M059J (cell line): ENCODE measurements at places on chromosomes 5 and 9. TPM values are rescaled to one million over a fixed set of nuclear protein-coding genes. Genes with fewer than 3 reads are reported as not detected.
A peak's percentile ranks its signal among the peaks of the same experiment; 100 is the strongest.

SPATA31A3 gene
- total RNA-seq: not detected in 2 replicates

ORM2 gene
- not detected in 2 replicates for total RNA-seq

GCNT4 gene
- total RNA-seq: 0.79 and 1.2 TPM in 2 replicates

C9 gene
- not detected in 2 replicates for total RNA-seq

- DNase-seq: peak; percentile 5
Measured at GRCh38 chr5:108079753-108080152, 302.1 kb downstream of the FBXL17 start.

DNA sequence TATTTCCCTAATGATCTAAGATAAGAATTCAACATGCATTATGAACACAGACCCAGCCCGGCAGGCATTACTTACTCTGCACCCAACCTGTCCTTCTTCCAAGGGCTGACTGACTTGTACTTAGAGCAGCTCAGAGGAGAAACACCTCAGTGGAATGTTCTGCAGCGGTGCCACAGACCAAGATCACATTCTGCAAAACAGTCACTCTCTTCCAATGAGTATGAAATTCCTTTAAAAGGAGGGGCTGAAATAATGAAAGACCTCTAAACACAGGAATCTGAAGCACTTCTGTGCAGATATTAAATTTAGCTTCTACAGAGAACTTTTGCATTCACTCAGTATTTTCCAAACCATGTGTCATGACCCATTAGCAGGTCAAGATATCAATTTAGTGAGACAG is 172.9 kb downstream of the ZDHHC21 start:
- no peak for DNase-seq

DNA sequence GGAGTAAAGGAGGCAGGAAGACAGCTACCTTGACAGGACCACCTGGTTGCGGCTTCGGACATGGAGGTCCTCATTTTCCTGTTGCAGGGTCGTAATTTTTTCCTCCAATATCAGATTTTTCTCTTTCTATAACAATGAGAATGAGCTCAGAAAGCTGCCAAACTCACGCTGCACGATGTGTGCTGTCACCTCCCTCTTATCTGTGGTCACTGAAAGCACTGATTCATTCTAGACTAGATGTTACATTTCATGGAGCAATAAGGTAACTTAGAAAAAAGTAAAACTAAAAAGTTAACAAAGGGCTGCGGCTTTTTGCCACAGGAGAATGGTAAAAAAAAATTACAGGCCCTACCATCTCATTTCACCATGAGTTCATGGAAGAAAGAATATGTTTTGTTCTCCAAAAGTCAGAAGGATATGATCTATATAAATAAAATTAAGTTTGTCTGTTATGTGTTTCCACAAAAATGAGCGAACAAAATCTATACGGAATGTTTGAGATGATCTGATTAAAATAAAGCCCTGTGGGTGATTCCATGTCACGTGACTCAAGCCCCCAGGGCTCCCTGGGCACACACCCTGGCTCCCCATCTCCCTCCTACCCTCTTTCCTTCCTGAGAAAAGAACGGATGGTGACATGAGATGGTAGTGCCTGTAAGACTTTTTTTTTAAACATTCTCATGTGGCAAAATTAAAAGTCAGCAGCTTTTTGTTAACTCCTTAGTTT is 26.9 kb upstream of the ANXA6 start:
- peak; percentile 22 for DNase-seq

DNA sequence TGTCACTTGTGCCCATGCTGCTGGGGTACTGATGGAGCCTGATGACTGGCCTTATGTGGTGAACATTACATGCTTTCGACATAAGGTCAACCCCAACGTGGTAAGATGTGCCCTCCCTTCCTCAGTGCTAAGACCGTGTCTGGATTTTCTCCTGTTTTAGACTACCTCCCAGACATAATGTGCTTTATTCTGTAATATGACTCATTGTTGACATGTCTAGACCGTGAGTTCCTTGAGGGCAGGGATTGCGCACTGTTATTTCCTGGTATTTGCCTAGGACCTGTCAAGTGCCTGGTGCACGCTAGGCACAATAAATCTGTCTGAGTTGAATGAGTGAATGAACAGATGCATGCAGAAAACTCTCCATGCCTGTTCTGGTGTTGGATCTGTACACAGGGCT is 346.0 kb downstream of the KDM4C start:
- peak; percentile 15 for DNase-seq
